ENCODE measurements at places on chromosomes 2 and 18. TPM values are rescaled to one million over a fixed set of nuclear protein-coding genes. Genes with fewer than 3 reads are reported as not detected.

FNDC4 gene
- total RNA-seq = 3.1 TPM

AQP12A gene
- 105 TPM for total RNA-seq

TSPYL6 gene
- total RNA-seq = not detected

CFLAR gene
- 101 TPM for total RNA-seq

ALPP gene
- total RNA-seq = not detected

MC2R gene
- not detected for total RNA-seq

STPG4 gene
- total RNA-seq = not detected

Data from pancreas (tissue), 10 donors.